ENCODE measurements at places on chromosomes 4 and X. TPM values are rescaled to one million over a fixed set of nuclear protein-coding genes. Genes with fewer than 3 reads are reported as not detected.

DNA sequence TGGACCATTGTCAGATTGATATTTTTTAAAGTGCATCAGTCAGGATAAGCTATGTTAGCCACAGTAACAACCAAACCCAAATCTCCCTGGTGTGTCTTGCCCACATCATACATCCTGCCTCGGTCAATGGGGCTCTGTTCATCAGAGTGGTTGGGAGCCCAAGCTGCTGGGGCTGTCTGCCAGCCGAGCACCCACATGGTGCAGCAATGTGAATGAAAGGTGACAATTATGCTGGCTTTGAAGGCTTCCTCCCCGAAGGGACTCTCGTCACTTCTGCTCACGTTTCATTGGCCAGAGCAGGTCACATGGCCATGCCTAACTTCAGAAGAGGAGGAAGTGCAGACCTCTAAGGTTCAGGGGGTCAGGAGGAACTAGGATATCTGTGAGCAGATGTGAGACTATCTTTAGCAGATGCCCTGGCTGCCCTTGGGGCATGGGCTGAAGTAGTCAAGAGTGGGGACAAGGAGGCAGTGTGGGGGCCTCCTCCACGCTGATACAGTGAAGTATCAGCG lies 1.3 kb upstream of the JAKMIP1 start:
- DNase-seq: no peak

- DNase-seq: no peak
Observed at GRCh38 chr4:105061136-105061696, 85.5 kb upstream of the TET2 start.

GRCh38 chrX:112380541-112381278 lies 298.1 kb upstream of the TRPC5 start:
- peak; percentile 57 for DNase-seq

The UGT2B17 gene
- polyA plus RNA-seq: not detected

- DNase-seq: no peak
Observed at GRCh38 chrX:22220941-22221340, 51.8 kb upstream of the CBLL2 start.

- no peak for DNase-seq
Observed at GRCh38 chr4:74874753-74875367, 58.1 kb upstream of the PARM1 start.

The RPS6KA6 gene
- 8.5 TPM for polyA plus RNA-seq

The ASB12 gene
- polyA plus RNA-seq: 0.43 TPM

GRCh38 chrX:69137371-69138117 lies 27.7 kb downstream of the PJA1 start:
- DNase-seq: peak; percentile 68

DNA sequence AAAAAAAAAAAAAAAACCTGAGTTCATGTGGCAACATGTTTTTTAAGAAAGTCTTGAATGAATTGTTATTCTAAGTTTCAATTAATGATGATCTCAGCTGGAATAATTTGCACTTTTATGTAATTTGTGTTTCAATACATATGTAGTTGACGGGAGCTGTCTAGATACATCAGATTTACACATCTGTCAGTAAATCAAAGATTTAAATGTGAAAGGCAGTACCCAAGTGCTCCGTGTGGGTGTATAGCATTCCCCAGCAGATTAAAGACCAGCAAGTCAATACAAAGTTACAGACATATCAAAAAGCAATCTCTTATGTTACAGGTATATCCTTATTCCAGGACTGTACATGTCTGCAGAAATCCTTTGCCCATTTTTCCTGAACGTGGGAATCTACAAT lies 35.2 kb downstream of the SYNPO2 start:
- DNase-seq: no peak

- DNase-seq: no peak
Observed at GRCh38 chr4:53920116-53920515, 144.3 kb downstream of the CHIC2 start.

DNA sequence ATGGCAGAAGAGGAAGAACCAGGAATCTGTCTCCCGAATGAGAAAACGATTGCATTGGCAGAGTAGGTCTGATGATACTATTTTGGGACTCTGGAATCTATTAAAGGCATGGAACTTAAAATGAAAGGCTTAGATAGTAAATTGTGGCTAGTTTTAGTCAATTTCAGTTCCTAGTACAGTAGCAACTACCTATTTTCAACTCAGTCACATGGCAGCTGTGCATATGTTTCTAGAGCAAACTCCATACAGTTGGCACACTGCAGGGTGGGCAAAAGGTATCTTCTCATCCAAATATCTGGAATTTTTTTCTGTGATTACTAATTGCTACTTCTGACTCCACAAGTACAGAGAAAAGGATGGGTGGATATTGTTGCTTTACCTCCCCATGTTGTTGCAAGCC lies 663.6 kb downstream of the PCDH7 start:
- no peak for DNase-seq

GRCh38 chrX:147848543-147849443 lies 62.9 kb upstream of the FMR1 start:
- no peak for DNase-seq

GRCh38 chr4:44446191-44446590 lies 2.4 kb downstream of the KCTD8 start:
- no peak for DNase-seq

DNA sequence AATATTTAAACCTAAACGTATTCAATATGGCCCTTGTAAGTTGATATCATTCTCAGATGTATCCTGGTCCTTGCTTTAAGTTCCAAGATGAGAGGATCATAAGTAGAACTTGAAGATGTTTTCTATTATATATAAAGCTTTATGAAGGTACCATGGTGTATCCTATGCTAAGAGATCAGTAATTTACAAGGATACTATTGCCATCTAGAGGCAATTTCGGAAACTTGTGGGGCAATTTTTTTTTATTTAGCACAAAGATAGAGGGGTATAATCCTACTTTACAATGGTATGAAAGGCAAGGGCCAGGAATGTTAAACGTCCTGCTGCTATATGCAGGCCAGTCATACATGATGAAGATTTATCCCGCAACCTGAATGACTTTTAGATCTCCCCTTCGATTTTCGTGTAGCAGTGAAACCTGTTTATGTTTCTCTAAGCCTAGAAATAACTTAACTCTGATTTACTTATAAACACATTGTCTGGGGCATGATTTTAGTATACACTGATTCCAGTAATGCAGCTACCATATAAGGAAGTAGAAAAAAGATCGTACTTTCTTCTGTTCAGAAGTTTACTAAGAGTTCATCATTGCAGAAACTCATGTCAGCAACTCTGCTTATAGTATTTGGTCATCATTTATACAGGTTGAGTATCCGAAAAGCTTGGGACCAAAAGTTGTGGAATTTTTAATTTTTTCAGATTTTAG lies 2.6 kb downstream of the SLC25A31 start:
- no peak for DNase-seq

The AKAP14 gene
- polyA plus RNA-seq: not detected

DNA sequence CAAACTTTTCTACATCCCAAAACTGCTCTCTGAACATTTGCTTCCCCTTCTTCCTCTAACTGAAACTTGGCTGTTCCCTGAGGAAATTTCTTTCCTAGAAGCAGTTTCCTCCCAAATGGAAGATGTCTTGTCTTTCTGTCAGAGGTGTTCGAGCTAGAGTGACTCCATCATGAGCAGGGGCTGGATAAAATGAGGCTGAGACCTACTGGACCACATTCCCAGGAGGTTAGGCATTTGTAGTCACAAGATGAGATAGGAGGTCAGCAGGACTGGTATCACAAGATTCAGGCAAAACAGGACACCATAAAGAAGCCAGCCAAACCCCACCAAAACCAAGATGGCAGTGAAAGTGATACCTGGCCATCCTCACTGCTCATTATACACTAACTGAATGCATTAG lies 35.8 kb upstream of the PGRMC2 start:
- no peak for DNase-seq

The CLCN4 gene
- polyA plus RNA-seq: 0.88 TPM

DNA sequence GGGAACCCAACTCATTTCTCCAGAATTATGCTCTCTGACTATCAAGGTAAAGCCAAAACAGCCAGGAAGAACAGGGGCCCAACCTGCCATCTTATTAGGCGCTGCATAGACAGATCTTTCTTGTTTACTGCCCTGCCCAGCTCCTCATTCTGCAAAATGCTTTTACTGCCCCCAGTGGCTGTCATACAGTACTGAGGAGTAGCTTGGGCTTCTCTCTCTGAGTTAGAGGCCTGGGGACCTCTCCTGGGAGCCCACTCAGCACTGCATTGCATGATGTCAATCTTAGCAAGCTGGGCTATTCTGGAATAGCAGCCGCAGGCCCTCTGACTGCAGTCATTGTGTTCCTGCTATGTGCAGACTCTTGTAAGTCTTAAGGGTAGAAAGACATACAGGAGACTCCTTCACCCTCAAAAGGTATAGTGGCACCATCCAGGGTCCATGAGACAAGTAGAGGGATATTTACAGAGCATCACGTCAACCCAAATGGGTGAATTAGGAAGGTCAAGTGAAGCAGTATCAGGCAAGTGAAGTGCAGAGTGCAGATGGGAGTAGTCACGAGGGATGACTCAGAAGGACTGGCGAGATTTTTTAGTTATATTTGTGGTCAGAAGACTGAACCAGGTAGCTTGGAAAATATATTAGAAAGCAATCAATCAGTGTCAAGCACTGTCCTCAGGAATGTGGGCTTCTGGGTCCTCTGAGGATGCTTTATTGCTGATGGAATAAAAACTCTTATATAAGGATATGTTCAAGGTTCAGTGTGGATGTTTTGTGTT lies 294.1 kb upstream of the SFRP2 start:
- DNase-seq: no peak

The MAMLD1 gene
- 1.8 TPM for polyA plus RNA-seq

- no peak for DNase-seq
Observed at GRCh38 chr4:67727124-67727850, 26.3 kb upstream of the UBA6 start.

DNA sequence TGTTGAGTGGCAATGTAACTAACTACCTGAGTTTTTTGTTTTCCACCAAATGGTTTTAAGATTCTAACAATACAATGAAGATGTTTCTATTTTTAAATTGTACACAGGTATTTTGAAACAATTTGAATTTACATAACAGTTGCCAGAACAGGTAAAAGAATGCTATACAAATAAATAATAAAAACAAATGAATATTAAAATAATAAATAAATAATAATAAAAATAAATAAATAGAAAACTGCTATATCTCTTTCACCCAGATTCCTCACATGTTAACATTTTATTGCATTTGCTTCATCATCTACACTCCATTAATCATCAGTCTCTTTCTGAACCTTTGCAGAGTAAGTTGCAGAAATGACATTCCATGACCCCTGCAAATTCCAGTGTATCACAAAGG lies 32.3 kb upstream of the DSPP start:
- no peak for DNase-seq

DNA sequence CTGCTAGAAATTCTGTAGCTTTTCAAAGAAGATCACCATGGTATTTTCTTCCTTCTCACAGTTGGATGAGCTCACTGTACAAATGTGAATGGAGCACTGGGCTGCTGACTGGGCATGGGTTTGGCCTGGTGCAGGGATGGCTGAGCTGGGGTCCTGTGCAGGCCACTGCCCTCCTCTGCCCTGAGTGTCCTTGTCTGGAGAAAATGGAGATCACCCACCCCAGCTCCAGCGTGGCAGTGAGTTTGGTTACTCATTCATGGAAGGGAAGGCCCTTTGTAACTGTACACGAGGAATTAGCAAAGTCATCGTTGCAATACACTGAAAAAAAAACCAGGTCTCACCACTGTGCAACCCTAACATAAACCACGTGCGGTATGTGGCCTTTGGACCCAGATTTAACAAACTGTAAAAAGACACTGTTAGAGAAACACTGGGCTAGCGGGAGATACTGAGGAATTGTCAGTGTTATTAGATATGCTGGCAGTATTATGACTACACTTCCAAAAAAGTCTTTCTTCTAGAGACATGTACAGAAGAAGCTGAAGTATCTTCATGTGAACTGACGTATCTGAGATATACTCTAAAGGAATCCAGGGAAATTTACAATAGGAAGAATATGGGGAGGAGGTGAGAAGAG lies 16.1 kb upstream of the TBC1D14 start:
- DNase-seq: no peak

- no peak for DNase-seq
Observed at GRCh38 chr4:94214703-94215319, 7.1 kb downstream of the SMARCAD1 start.

- no peak for DNase-seq
Observed at GRCh38 chr4:101753721-101754120, 36.8 kb upstream of the BANK1 start.

- no peak for DNase-seq
Observed at GRCh38 chr4:146178126-146178525, 2.6 kb downstream of the LSM6 start.

GRCh38 chrX:86002076-86002896 lies 45.1 kb downstream of the CHM start:
- DNase-seq: no peak

GRCh38 chr4:74805601-74806000 lies 11.3 kb upstream of the BTC start:
- no peak for DNase-seq

The NAT8L gene
- polyA plus RNA-seq: under 0.01 TPM

GRCh38 chrX:118495061-118495921 lies at the start of gene DOCK11:
DOCK11 (plus strand) TSS chrX:118495815; CDS start chrX:118495972, 157 bp downstream.
- DNase-seq: peak; percentile 92

The BEX2 gene
- polyA plus RNA-seq: 13.4 TPM

The SLC38A5 gene
- 6.0 TPM for polyA plus RNA-seq

GRCh38 chr4:5465529-5465928 lies 242.8 kb downstream of the EVC2 start:
- no peak for DNase-seq

GRCh38 chr4:99414401-99414800 lies 20.7 kb downstream of the ADH7 start:
- no peak for DNase-seq

- no peak for DNase-seq
Observed at GRCh38 chr4:2412534-2412884, 5.9 kb downstream of the ZFYVE28 start.

The CXorf49 gene
- polyA plus RNA-seq: not detected

- DNase-seq: peak; percentile 74
Observed at GRCh38 chr4:123832173-123833026, 435.8 kb downstream of the SPRY1 start.

The ACSL1 gene
- polyA plus RNA-seq: 49.7 TPM

GRCh38 chr4:134906404-134907023 lies 704.9 kb upstream of the PABPC4L start:
- DNase-seq: no peak

The ABCG2 gene
- polyA plus RNA-seq: 0.67 TPM

The ELOVL6 gene
- polyA plus RNA-seq: 1.4 TPM

DNA sequence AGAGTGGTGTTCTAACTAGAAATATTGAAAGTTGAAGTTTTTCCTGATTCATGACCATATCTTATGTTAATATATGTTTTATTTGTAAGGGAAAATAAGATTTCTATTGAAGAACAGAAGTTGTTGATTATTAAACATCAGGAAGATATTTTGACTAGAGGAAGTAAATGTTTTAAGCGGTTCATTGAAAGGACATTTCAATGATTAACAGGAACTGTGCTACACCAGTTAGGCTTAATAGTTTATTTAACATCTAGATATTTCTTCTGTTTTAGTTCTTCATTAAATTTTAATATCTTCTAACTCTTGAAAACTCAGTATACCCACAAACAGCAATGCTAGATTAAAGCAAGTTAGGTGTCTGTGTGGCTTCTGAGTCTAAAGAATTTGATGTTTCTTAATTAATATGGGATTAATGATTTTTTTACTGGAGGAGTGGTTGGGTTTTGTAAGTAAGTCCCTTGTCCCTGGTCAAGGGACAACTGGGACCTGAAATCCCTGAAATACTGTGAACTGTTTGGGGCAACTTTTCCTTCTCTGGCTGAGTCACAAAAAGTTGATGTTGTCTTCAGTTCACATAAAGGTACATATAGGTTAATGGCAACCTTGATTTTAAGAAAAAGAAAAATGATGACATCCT lies 42.9 kb upstream of the CYP4V2 start:
- no peak for DNase-seq

The MAGEA11 gene
- not detected for polyA plus RNA-seq

Measured in aorta (tissue), 5 donors.